ENCODE measurements at places on chromosomes 13 and 19. TPM values are rescaled to one million over a fixed set of nuclear protein-coding genes. Genes with fewer than 3 reads are reported as not detected.

Gene TNPO2
- 66.8 TPM for total RNA-seq

Gene MIR17HG
- total RNA-seq, result 5.4 TPM

GRCh38 chr13:21625366-21625765, 21.4 kb upstream of the MICU2 start:
- no peak overlapping the region for H3K27ac ChIP-seq
- H3K36me3 ChIP-seq, result no peaks in the 10 kb centered on the region
- DNase-seq, result peak; percentile 41
- H3K4me3 ChIP-seq, result no peak overlapping the region

- H3K27me3 ChIP-seq, result no peaks in the 10 kb centered on the region
- no peak overlapping the region for H3K4me3 ChIP-seq
- no peak for DNase-seq
- no peak overlapping the region for H3K27ac ChIP-seq
- H3K36me3 ChIP-seq, result no peaks in the 10 kb centered on the region
- no peaks in the 10 kb centered on the region for H3K4me1 ChIP-seq
These were observed 245.4 kb upstream of the SPRY2 start for GRCh38 chr13:80586356-80586755.

DNA sequence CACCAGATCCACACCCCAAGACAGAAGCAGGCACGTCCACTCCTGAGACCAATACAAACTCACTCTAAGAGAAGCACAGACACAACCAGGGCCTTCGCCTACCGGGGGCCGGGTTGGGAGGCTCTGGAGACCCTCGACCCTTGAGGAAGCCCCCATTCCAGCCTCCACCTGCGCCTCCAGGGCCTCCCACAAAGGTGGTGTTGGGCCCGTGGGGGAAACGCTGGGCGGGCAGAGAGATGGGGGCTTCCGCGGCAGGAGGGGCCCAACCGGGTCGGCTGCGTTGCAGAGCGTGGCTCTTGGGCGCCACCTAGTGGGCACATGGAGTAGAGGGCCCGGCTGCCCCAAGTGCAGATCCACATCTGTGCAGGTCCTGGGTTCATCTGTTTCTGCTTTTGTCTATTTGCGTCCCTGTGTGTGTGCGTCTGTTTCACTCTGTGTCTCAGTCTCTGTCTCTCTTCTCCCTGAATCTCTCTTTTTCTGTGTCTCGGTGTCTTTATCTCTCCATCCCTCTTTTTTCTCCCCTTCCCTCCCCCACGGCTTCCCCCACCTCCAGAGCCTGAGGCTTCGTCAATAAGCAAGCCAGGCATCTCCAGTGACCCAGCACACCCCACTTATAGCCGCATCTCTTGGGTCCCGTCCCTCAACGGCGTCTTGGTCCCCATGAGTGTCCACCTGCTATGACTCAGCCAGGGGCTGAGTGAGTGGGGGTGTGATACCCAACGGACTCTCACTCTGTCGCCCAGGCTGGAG, 10.5 kb upstream of the TINCR start:
- no peaks in the 10 kb centered on the region for H3K27me3 ChIP-seq
- H3K4me3 ChIP-seq, result peak overlapping the region; percentile 21
- no peak overlapping the region for H3K27ac ChIP-seq
- peaks cover 28% of the 10 kb centered on the region for H3K4me1 ChIP-seq
- DNase-seq, result peak; percentile 90

GRCh38 chr19:30842926-30843325, 470.7 kb downstream of the ZNF536 start:
- DNase-seq, result peak; percentile 9
- H3K27me3 ChIP-seq, result no peaks in the 10 kb centered on the region
- H3K4me3 ChIP-seq, result no peak overlapping the region
- H3K36me3 ChIP-seq, result no peaks in the 10 kb centered on the region

GRCh38 chr13:73857106-73857505, 277.1 kb downstream of the KLF12 start:
- no peak overlapping the region for H3K27ac ChIP-seq
- H3K27me3 ChIP-seq, result no peaks in the 10 kb centered on the region
- DNase-seq, result no peak
- H3K36me3 ChIP-seq, result no peaks in the 10 kb centered on the region

DNA sequence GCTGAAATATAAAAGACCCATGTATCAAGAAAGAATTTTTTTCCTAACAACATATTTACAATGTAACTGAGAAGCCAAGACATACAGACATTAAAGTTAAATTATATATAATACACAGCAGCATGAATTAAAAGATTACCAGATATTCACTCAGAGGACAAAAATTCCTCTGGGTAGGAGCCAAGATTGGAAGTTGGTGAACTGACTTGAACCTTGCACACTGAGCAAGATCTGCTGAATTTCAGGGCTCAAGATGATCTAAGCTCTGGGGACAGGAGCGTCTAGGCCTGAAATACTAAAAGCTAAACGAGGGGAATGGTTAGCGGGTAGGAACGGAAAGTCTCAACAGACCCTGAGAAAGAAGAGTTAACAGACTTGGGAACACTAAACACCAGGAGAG, 8.5 kb downstream of the FOXO1 start:
- H3K36me3 ChIP-seq, result no peaks in the 10 kb centered on the region
- no peaks in the 10 kb centered on the region for H3K4me1 ChIP-seq
- no peaks in the 10 kb centered on the region for H3K27me3 ChIP-seq
- no peak overlapping the region for H3K27ac ChIP-seq
- no peak overlapping the region for H3K4me3 ChIP-seq

DNA sequence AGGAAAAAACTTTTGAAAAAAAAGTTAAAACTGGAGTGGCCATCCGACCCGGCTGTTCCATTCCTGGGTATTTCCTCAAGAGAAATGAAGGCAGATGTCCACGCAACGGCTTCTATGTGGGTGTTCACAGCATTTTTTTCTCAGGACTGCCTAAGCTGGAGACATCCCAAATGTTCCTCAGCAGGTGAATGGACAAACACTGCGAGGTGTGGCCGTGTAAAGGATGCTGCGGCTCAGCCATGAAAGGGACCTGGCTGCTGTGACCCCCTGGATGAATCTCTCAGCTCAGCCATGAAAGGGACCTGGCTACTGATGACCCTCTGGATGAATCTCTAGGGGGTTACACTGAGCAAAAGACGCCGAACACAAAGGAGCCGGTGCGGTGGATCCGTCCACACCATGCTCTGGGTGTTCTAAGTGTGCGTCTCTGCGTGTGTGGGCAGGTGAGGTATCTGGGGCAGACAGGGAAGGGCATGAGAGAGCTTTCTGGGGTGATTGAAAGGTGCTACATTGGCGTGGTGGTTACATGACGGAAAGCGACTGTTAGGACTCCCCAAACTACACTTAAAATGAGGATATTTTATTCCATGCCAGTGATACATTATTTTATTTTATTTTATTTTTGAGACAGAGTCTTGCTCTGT, 7.2 kb upstream of the ASPDH start:
- no peak overlapping the region for H3K27ac ChIP-seq
- DNase-seq, result no peak
- H3K4me1 ChIP-seq, result peaks cover under 1% of the 10 kb centered on the region
- H3K4me3 ChIP-seq, result no peak overlapping the region
- no peaks in the 10 kb centered on the region for H3K27me3 ChIP-seq

DNA sequence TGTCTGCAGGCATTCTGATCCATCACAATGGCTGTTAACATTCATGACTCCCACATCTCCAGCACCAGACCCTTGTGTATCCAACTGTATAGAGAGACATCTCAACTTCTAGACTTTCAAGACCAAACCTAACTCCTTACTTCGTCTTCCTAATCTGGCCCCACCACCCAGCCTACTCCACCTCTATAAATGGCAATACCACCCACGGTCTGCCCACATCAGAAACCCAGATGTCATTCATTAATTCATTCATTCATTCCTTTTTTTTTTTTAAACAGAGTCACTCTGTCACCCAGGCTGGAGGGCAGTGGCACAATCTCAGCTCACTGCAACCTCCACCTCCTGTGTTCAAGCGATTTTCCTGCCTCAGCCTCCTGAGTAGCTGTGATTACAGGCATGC, 10.4 kb downstream of the GPR42 start:
- H3K27ac ChIP-seq, result no peak overlapping the region
- peaks cover 2% of the 10 kb centered on the region for H3K27me3 ChIP-seq
- no peaks in the 10 kb centered on the region for H3K4me1 ChIP-seq

DNA sequence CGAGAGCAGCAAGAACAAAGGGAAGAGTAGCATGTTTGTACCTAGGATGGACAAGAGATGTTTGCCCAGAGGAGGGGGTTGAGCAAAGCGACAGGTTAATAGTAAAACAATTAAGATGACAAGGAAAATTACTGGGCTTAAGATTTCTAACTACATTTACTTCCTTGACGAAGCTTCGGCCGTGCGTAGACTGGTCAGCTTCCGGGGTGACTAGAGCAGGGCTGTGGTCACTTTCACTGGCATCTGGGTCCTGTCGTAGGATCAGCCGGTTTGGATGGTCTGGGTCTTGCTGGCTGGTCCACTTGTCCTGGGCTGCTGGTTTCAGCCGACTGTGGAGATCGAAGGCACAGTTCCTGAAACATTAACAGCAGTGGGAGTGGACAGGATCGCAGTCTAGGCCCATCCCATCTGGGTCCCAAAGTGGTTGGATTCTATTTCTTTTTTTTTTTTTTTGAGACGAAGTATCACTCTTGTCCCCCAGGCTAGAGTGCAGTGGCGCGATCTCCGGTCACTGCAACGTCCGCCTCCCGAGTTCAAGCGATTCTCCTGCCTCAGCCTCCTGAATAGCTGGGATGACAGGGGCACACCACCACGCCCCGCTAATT, 5.0 kb upstream of the BSG start:
- peaks cover 7% of the 10 kb centered on the region for H3K27me3 ChIP-seq
- no peak overlapping the region for H3K27ac ChIP-seq
- DNase-seq, result no peak

DNA sequence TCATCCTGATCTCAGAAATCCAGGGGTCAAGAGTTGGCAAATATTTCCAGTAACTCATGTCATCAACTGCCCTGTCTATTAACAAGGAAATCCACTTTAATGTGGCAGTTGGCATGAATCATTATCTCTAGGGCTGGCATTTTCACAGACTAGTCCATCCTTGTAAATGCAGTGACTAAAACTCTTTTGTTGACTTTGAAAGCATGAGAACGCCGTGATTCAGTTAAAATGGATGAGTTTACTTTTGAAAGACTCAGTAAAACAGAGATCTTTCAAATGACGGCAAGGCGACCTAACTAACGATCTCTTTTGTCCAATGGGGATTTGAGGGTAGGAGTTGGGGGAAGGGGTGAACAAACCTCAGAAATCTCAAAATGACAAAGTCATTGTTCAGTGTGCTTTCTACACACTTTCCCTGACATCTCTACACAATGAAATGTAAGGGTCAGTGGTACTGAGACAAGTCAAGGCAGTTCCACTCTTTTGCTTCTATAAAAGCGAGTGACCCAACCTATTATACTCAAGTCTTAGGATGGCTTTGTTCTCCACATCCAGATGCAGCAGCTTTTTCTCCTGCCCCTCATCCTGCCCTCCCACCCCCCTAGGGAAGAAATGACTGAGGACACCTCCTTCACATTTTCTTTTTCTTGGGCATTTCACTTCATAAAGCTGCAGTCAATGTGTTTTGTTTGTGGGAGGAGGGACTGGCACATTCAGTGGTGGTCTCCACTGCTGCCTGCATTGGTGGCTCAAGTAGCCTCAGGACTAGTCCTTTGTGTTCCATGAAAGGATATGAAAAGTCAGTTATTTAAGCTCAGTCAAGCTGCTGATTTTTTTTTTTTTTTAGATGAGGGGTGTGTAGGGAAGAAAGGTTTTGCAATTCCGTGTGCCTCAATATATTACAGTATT, 200.5 kb downstream of the ABCC4 start:
- no peak overlapping the region for H3K27ac ChIP-seq
- no peak for DNase-seq
- H3K4me1 ChIP-seq, result no peaks in the 10 kb centered on the region
- no peaks in the 10 kb centered on the region for H3K27me3 ChIP-seq
- no peaks in the 10 kb centered on the region for H3K36me3 ChIP-seq

GRCh38 chr13:97627566-97627965, 193.6 kb downstream of the RAP2A start:
- H3K36me3 ChIP-seq, result no peaks in the 10 kb centered on the region
- H3K27me3 ChIP-seq, result no peaks in the 10 kb centered on the region
- no peak overlapping the region for H3K4me3 ChIP-seq
- H3K4me1 ChIP-seq, result no peaks in the 10 kb centered on the region
- H3K27ac ChIP-seq, result no peak overlapping the region
- no peak for DNase-seq

DNA sequence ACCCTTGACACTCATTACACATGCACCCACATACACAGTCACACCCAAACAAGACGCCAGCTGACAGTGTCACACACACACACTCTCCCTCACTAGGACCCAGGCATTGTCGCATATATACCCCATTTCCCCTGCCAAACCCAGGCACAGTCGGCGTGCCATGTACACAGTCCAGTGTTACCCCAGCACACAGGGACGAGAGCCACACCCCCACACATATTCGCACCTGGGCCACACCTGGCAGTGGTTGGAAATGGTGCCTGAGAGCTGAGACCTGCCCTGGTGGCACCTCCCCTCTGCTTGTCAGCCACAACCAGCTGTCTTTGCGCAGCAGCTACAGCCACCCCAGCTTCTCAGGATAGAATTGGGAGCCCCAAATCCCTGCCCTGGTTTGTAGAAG, 9.0 kb downstream of the NFIX start:
- peaks cover 29% of the 10 kb centered on the region for H3K36me3 ChIP-seq
- H3K27me3 ChIP-seq, result peaks cover 21% of the 10 kb centered on the region
- no peak overlapping the region for H3K4me3 ChIP-seq

DNA sequence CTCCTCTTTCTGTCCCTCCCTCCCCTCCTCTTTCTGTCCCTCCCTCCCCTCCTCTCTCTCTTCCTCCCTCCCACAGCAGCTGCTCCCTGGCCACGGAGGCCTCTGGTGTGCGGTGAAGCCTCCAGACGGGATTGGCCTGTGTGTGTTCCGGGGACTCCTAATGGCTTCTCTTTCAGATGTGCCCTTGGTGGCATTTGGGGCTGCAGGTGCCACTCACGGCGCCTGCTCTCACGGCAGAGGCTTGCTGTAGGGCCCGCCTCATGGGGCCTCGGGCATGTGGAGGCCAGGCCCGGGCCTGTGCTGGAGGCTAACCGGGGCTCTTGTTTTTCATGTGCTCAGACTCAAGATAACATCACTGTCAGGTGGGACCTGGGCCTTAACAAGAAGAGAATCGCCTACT, 20.9 kb downstream of the UPF1 start:
- no peak overlapping the region for H3K4me3 ChIP-seq
- DNase-seq, result no peak
- no peaks in the 10 kb centered on the region for H3K27me3 ChIP-seq

Data from spinal cord (tissue), 10 donors.